KG1 (cell line): ENCODE measurements at places on chromosomes 3 and 15.

DNA sequence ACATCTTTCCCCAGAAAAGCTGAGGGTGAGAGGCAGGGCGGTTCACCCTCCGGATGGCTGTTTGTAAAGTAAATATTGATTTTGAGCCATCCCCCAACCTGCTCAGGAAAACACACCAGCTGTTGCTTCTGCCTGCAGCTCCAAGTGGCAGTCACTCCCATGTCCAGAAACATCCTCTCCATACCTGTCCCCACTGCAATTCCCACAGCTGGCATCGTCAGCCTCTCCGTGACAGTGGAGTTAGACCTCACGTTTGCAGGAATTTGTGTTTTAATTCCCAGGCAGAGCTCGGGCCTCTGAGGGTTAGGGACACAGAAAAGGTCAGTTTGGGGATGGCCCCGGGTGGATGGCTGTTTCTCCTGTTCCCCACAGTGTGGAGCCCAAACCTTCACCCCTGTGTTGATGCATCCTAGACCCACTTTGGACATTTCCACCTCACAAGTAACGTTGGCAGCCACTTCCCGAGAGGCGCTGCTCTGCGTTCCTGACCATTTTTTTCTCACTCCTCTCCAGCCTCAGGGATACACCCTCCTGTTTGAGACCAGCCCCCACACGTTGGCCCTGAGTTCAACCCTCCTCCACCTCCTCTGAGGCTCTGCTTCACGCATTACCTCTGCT is 11.8 kb upstream of the FAM174B start:
- no peak for DNase-seq

- DNase-seq, result no peak
Observed at GRCh38 chr3:152891678-152892077, 56.7 kb downstream of the P2RY1 start.

- DNase-seq, result no peak
Observed at GRCh38 chr15:20356911-20357480, 184.6 kb downstream of the GOLGA6L6 start.

DNA sequence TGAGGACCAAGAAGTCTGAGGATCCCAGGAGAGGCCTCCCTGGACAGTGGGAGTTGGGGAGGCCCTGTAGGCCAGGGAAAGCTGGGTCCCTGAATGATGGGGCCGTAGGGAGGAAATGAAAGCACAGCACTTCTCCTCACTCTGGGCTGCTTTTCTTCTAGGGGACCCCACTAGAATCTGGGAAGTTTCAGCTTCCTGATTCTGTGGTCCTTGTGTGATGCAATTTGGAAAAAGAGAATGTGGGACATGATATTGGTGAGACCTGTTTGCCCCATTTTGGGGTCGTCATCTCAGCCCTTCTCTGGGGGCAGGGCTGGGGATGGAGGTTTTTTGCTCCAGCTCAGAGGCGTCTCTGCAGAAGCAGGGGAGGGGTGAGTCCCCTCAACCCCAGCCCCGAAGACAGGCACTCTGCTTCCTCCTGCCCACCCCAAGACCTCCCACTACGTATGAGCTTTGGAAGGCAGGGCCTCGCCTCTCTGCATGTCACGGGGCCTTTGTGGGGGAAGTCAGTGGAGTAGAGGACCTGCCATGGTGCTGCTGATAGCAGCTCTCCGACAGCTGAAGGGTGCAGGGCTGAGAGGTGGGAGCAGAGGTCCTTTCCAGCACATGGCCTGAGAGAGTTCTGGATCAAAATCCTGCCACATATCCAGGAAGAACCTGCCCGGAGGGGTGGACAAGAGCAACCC is 1.5 kb upstream of the SNX22 start:
- DNase-seq, result no peak

GRCh38 chr15:99432271-99433025 is 133.3 kb upstream of the MEF2A start:
- no peak for DNase-seq
